ENCODE measurements at places on chromosomes 6 and 20. TPM values are rescaled to one million over a fixed set of nuclear protein-coding genes. Genes with fewer than 3 reads are reported as not detected.

DNA sequence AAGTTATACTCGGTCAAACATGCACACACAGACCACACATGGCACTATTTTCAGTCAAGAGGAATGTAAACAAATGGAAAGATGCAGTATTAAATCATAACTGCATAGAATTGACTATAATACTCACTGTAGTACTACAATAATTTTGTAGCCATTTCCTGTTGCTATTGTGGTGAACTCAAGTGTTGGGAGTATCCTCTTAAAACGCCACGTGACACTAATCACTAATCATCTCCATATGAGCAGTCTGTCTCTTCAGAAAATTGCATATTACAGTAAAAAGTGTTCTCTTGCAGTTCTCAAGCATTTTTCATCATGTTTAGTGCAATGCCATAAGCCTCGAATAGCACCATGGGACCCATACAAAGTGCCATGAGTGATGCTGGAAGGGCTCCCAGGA lies 258.7 kb upstream of the ID4 start:
- no peak overlapping the region for H3K27ac ChIP-seq
- H3K27me3 ChIP-seq: no peaks in the 10 kb centered on the region
- H3K4me1 ChIP-seq: no peaks in the 10 kb centered on the region

- H3K4me1 ChIP-seq: peaks cover 24% of the 10 kb centered on the region
- H3K27ac ChIP-seq: no peak overlapping the region
- DNase-seq: peak; percentile 46
- H3K27me3 ChIP-seq: peaks cover 2% of the 10 kb centered on the region
- H3K36me3 ChIP-seq: no peaks in the 10 kb centered on the region
- H3K4me3 ChIP-seq: no peak overlapping the region
Measured at GRCh38 chr6:37546141-37546871, 46.6 kb upstream of the CCDC167 start.

- peaks cover 18% of the 10 kb centered on the region for H3K4me1 ChIP-seq
- DNase-seq: no peak
- H3K36me3 ChIP-seq: peaks cover 56% of the 10 kb centered on the region
- H3K4me3 ChIP-seq: no peak overlapping the region
- no peak overlapping the region for H3K27ac ChIP-seq
Measured at GRCh38 chr6:149457316-149457884, 27.4 kb downstream of the ZC3H12D start.

GRCh38 chr6:81575442-81575841 lies 177.0 kb downstream of the TENT5A start:
- H3K27ac ChIP-seq: no peak overlapping the region
- no peaks in the 10 kb centered on the region for H3K4me1 ChIP-seq
- DNase-seq: no peak
- no peaks in the 10 kb centered on the region for H3K27me3 ChIP-seq
- no peak overlapping the region for H3K4me3 ChIP-seq
- no peaks in the 10 kb centered on the region for H3K36me3 ChIP-seq

The NUS1 gene
- 34.0 TPM for total RNA-seq

GRCh38 chr20:50085481-50086365 lies 27.2 kb downstream of the UBE2V1 start:
- H3K27ac ChIP-seq: peak overlapping the region; percentile 51
- no peaks in the 10 kb centered on the region for H3K27me3 ChIP-seq
- peak; percentile 58 for DNase-seq
- H3K36me3 ChIP-seq: peaks cover 24% of the 10 kb centered on the region
- peak overlapping the region; percentile 1 for H3K4me3 ChIP-seq

- peaks cover 25% of the 10 kb centered on the region for H3K4me1 ChIP-seq
- H3K4me3 ChIP-seq: no peak overlapping the region
- H3K36me3 ChIP-seq: peaks cover 9% of the 10 kb centered on the region
- DNase-seq: no peak
- H3K27me3 ChIP-seq: peaks cover 1% of the 10 kb centered on the region
Measured at GRCh38 chr20:53124075-53124551, 152.0 kb downstream of the TSHZ2 start.

GRCh38 chr20:63974402-63975200 lies 4.8 kb downstream of the SAMD10 start:
- H3K36me3 ChIP-seq: peaks cover 24% of the 10 kb centered on the region
- no peaks in the 10 kb centered on the region for H3K27me3 ChIP-seq
- peaks cover 40% of the 10 kb centered on the region for H3K4me1 ChIP-seq
- H3K4me3 ChIP-seq: no peak overlapping the region

- no peaks in the 10 kb centered on the region for H3K36me3 ChIP-seq
- no peak overlapping the region for H3K27ac ChIP-seq
- H3K4me3 ChIP-seq: no peak overlapping the region
- peaks cover 23% of the 10 kb centered on the region for H3K4me1 ChIP-seq
- DNase-seq: no peak
Measured at GRCh38 chr6:157561414-157561790, 180.4 kb downstream of the ZDHHC14 start.

- peaks cover 5% of the 10 kb centered on the region for H3K4me1 ChIP-seq
- H3K27me3 ChIP-seq: no peaks in the 10 kb centered on the region
- no peak for DNase-seq
- H3K4me3 ChIP-seq: no peak overlapping the region
- H3K27ac ChIP-seq: no peak overlapping the region
Measured at GRCh38 chr6:157519255-157520116, 138.5 kb downstream of the ZDHHC14 start.

GRCh38 chr20:47165376-47165865 lies 191.1 kb downstream of the ZMYND8 start:
- H3K4me3 ChIP-seq: no peak overlapping the region
- peaks cover 7% of the 10 kb centered on the region for H3K27me3 ChIP-seq
- H3K4me1 ChIP-seq: no peaks in the 10 kb centered on the region
- H3K36me3 ChIP-seq: no peaks in the 10 kb centered on the region
- DNase-seq: no peak

DNA sequence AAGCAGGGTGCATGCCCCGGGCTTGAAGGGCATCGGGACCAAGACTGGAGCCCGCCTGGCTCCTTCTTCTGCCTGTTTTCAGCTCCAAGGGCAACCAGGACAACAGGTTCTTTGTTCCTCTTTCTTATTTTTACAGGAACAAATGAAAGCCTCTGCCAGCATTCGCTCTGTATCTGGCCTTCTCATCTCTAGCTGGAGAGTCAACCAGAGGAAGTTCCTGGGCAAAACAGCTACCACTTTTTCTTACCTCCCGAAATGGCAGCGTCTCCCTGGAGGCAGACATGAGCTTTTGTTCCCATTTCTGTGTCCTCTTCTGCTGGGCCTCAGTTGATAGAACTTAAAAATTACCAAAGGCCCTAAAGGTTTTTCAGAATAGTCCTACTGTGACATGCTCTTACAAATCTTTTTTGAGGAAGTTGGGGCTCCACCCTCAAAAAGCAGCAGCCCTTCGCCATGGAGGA lies 74.1 kb upstream of the NAA20 start:
- H3K4me1 ChIP-seq: peaks cover 28% of the 10 kb centered on the region
- no peak for DNase-seq
- no peak overlapping the region for H3K27ac ChIP-seq
- H3K4me3 ChIP-seq: no peak overlapping the region

Data from activated CD4-positive, alpha-beta T cell treated with anti-CD3 and anti-CD28 coated beads for 36 hours (primary cell).